NCI-H510A (cell line): ENCODE measurements at places on chromosomes 2 and 18.
A peak's percentile ranks its signal among the peaks of the same experiment; 100 is the strongest.

DNA sequence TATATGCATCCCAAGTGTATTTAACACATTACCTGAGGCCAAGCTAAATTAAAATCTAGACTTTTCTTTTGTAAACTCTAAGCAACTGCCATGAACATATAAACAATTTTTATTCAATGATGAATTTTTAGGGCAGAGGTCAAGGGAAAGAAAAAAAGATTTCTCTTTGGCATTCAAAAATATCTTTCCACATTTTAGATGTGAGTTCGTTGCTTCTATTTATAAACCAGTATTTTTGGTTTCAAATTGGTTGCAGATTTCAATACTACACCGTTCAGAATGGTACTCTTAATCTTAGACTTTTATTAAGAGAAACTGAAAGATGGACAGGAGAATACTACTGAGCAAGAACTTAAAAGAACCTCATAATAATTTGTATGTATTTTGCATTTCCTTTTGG is 293.6 kb upstream of the CCDC68 start:
- DNase-seq, result no peak

GRCh38 chr2:60413069-60413813 is 140.2 kb downstream of the BCL11A start:
- no peak for DNase-seq

- no peak for DNase-seq
Measured at GRCh38 chr18:71209944-71210343, 921.1 kb downstream of the SOCS6 start.

DNA sequence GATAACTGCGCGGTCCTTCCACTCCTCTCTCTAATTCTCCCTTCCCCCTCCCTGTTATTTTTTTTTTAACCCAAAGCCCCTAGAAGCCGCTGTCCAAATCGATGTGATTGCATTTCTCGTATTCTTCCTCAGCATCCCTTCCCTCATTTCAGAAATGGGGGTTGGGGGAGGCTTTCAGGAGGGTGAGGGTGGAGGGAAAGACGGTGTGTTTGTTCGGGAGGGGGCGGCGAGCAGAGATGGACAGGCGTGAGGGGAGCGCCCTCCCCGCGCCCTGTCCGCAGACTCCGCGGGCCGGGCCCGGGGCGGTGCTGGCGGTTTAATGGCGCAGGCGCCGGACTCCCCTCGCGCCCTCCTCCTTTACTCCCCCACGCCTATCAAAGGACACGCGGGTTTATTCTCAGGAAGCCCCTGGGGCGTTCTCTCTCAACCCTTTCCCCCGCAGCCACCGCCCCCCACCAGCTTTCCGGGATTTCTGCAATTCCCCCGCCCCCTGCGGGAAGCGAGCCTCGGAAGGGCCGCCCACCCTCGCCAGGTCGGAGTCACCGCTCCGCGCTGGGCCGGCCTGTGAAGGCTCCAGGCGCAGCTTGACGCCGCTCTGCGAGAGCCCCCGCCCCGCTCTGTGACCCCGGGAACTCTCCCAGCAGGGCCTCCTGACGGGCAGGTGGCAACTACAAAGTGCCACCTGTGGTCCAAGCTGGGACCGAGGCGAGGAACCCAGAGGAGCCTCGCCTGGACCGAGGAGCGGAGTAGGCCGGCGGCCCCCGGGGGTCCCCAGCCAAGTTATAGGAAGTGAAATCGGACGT is 981 bp downstream of the ST8SIA3 start:
- peak; percentile 83 for DNase-seq

DNA sequence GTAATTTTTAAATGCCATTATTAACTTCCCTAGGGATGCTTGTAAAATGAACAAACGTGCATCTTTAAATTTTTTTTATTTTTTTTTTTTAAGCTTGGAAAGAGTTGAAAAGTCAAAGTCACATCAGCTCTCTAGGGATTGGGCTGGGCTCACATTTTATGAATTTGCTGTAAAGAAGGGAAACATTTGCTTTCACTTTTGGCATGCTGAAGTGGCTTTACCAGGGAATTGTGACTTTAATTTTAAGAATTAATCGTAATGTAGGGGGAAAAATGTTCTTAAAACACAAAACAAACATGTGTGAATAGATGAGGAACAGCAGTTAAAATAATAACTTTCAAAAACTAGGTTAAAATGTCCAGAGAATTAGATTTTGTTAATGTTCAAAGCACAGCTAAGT is 123.0 kb downstream of the AGAP1 start:
- no peak for DNase-seq

- DNase-seq, result no peak
Measured at GRCh38 chr2:183594150-183594549, 469.9 kb downstream of the NUP35 start.

DNA sequence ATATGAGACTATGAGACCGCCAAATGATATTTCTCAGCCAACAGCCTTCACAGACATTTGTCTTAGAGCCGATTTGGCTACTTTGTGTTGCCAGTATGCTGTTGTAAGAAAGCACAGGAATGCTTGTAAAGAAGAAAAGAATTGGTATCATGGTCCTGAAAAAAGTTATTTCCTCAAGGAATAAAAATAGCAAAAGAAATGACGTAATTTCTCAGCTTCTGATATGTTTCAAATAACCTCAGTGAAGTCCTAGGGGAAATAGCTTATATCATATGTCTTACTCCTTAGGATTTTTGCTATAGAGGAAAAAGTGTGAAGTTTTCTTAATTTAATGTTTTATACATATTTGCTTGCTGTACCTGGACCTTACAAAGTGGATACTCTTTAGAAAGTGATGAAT is 23.0 kb downstream of the SCN1A start:
- no peak for DNase-seq

DNA sequence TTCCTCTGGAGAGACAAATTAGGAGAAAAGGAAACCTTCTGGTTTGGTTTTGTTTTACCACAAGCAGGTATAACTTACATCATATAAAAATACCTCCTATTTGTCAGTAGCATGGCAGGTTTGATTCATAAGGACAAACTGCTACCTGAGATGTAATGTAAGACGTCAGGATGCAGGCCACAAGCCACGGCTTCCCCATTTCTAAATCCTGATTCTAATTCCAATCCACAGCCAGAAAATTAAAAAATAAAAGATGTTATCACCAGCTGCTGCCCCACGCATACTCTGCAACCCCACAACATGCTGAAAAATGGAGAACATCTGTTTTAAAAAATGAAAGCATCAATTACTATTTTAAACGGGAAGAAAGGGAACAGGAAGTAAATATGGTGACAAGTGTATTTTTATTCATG is 197.6 kb downstream of the BCL11A start:
- no peak for DNase-seq

DNA sequence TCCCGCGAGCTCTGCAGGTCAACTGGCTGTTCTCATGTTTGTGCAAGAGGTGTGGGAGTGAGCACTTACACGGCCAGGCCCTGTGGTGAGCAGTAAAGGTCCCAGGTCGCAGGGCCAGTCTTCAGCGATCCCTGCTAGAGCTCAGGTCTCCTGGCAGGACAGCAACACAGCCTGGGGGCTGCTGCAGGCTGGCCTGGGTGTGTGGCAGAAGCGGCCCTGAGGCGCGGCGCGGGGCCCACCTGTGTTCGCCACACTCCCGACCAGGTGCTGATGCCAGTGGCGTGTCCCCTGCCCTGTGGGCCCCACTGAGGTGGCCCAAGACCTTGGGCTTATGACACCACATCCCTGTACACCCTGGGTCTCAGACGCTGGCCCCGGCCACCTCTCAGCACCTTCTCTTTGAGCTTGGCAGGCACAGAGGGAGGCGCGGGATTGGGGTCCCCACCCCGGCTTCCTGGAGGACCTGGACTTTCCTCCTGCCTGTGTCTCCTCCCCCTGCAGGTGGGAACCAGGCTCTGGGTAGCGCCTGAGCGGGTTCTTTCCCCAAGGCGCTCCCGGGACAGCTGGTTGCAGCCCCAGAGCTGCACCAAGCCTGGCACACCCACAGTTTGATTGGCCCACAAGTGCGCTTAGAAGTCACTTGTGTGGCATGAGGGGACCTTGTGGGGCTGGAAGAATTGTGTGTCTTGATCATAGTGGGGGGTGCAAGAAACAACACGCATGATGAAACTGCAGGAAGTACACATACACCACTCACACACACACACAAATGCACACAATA is 59.2 kb downstream of the TWIST2 start:
- DNase-seq, result no peak

GRCh38 chr2:207530160-207531031 is 634 bp downstream of the CREB1 start:
- DNase-seq, result peak; percentile 24

GRCh38 chr2:206163251-206163880 is 3.7 kb downstream of the EEF1B2 start:
- no peak for DNase-seq

GRCh38 chr2:112183327-112184025 is 45.3 kb downstream of the FBLN7 start:
- no peak for DNase-seq

- DNase-seq, result peak; percentile 83
Measured at GRCh38 chr2:238415036-238415764, 11.5 kb upstream of the ASB1 start.

- DNase-seq, result no peak
Measured at GRCh38 chr2:169714699-169715098, 18.9 kb upstream of the KLHL23 start.

- DNase-seq, result no peak
Measured at GRCh38 chr2:88067598-88067997, at the start of gene SMYD1. SMYD1 (plus strand) TSS chr2:88067825; CDS start chr2:88067865, 40 bp downstream.

- DNase-seq, result no peak
Measured at GRCh38 chr2:99512181-99512591, 22.4 kb upstream of the REV1 start.
